Activated CD4-positive, CD25-positive, alpha-beta regulatory T cell (primary cell): ENCODE measurements at places on chromosomes 6 and 20.

- DNase-seq: no peak
Observed at GRCh38 chr20:63657260-63657936, 714 bp upstream of the RTEL1 start.

DNA sequence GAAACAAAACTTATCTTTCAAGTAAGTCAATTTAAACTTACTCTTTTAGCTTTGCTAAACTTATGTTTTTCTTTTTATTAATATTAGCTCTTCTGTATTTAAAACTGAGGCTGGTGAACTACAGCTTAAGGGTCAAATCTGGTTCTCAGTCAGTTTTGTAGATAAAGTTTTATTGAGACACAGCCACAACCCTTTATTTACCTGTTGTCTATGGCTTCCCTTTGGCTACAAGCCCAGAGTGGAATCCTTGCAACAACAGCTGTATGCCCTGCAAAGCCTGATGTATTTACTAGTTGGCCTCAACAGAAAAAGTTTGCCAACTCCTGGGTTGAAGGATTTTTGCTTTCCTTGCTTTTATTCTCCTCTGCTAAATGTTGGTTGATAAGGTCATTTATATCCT lies 491.4 kb upstream of the RNF217 start:
- DNase-seq: no peak

GRCh38 chr6:2103765-2104523 lies 141.5 kb downstream of the GMDS start:
- no peak for DNase-seq

DNA sequence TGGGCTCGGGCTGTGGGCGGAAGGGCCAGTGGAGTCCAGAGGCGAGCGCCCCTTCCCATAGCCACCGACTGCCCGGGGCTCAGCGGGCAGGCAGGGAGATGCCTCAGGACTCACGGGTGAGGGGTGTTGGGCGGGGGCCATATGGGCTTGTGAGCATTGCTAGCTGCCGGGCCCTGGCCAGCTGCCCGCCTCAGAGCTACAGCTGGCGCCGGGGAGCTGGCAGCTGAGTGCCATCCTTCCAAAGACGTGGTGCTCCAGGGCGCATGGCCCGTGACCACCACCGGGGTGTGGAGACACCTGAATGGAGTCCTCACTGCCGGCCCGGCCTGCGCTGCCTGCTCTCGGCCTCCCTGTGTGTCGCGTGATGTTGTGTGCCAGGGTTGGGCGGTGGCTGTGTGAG lies 10.6 kb upstream of the RBBP8NL start:
- no peak for DNase-seq

DNA sequence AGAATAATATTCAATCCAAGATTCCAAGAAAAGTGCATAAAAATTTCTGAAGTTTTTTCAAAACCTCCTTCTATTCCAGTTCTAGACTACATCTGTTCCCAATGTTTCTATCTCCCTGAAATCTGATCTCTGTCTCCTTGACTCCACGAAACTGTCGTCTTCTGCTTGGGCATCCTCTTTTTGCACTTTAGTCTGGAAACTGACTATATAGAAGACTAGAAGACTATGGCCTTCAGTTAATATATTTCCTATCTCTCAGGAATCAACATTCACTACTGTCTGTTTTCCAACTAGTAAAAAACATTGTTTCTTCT lies 745.4 kb upstream of the ADGRB3 start:
- no peak for DNase-seq

DNA sequence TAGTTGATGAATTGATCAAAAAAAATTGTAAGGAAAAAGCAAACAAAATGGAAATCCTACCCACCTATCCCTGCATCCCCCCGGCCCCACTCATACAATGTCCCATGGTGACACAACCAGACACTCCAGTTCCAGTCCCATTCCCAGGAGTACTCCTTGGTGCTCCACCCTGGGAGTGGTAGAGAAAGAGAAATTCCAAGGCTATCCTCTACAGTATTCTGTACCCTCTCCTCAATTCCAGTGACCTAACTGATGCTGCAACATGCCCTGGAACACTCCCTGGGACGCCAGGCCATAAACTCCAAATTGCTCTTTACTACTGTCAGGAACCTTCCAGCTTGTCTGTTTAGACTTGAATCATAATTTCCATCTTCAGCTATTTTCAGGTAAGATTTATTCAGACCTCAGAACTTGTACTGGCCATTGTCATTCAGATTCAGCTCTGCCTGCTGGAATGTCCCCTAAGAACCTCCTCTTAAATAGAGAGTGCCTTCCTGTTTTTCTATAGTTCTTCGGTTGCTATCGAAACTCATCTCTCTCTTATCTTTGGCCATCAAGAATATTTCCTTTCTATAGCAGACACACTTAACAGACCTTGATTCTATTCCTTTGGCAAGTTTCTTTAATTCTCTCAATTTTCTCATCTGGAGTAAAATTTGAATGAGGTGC lies 8.7 kb downstream of the GPX6 start:
- DNase-seq: no peak

DNA sequence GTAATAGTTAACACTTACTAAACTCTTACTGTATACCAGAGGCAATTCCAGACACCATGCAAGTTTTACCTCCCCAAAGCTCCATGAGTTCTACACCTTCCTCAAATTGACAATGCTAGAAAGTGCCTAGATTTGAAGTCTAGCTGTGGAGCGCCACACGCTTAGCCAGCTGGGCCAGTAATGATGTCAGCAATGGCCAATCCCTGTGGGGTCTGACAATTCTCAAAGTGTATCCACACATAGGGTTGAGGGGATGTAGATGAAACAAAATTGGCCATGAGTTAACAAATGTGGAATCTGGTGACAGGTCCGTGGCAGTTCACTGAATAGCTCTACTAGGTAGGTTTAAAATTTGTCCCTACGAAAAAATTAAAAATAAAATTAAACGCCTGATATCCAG lies 1.3 kb downstream of the ZNF343 start:
- DNase-seq: no peak

DNA sequence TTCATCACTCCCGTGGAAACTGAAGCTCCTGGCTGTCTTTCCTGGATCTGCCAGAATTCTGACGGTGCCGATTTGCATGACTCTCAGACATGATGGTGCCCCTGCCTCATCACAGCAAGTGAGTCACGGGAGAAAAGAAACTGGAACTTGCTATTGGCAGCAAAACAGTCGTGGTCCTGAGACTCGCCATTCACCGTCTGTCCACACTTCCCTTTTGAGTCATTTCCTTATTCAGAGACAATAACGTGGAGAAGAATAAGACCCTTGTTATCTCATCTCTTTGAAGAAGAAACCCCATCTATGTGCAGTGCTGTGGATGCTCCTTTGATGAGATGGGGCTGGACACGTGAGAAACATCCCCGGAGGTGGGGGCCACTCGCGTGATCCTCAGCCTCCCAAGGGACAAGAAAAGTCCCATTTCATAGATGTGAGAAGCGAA lies 4.2 kb downstream of the GPR31 start:
- no peak for DNase-seq

- no peak for DNase-seq
Observed at GRCh38 chr6:35402136-35402855, 49.8 kb upstream of the FANCE start.

GRCh38 chr6:90193359-90193758 lies 103.3 kb downstream of the BACH2 start:
- DNase-seq: no peak

DNA sequence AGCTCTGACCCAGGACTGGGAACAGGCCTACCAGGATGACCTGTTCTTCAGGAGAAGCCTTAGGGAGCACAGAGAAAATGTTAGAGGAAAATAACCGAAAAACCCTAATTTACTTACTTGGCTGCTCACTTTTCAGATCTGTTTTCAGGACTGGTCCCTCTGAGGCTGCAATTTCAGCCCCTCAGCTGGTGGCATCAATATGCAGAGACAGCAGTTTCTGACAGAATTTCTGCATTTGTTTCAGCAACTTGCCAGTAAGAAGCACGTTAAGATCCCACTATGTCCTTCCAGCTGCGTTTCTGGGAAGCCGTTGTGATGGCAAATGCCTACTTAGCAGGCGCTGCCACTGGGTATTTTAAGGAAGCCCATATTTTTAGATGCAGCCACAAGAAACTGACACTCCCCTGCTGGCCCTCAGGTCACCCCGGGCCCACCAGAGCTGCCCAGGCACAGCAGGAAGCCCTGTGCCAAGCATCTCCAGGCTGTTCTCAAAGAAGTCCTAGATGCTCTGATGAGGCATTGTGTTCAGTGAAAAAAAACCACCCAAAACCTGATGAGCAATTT lies 7.5 kb downstream of the YTHDF1 start:
- DNase-seq: no peak

DNA sequence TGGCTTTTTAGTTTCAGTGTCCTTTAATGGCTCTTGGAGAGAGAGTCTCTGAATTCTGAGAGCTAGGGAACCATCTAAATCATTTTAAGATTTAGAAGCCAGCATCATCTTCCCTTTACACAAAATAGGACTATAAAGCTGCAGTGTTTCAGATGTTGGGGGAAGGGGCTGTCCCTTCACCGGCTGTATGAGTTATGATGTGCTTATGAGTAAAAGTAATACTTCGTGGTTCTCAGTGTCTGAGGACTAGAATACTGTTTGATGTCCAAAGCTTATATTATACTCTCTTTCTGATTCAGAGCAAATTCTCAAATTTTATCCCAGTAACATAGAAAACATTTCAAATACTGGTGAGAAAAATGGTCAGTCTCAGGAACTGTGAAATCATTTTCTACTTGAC lies 63.5 kb upstream of the FAM8A1 start:
- DNase-seq: no peak

DNA sequence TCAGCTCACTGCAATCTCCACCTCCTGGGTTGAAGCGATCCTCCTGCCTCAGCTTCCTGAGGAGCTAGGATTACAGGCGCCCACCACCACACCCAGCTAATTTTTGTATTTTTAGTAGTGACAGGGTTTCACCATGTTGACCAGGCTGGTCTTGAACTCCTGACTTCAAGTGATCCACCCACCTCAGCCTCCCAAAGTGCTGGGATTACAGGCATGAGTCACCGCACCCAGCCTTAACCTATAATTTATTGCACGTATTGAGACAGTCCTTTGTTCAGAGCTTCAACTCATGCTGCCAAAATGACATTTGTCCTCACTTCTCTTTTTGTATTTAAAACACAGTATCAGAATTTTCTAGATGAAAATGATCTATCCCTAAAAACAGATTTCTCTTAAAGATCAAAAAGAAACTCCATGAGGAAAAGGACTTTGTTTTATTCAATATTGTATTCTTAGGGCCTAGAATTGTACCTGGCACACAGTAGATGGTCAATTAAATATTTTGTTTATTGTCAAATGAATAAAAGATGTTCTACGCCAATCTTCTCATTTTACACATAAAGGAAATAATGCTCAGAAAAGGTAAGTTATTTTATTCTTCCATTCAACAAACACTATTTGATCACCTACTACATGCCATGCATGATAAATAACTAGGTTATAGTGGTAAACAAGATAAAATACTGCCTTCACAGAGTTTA lies 10.8 kb downstream of the SERAC1 start:
- no peak for DNase-seq

DNA sequence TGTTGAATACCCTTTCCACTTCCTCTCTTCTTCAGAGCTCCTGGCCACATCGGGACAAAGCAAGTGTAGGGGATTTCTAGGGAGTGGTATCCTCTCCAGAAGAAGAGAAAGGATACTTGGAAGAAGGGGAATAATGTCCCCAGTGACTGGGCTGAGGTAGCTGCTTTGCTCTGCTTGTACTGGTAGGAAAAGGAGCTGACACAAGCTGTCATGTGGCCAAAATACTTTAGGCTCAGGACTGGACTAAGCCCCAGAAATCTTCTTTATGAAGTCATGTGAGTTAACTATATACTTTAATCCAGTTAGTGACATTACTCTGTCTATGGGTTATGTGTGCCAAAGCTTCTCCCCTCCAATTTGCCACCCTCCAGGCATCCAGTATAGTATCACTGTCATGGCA lies 40.5 kb downstream of the AKIRIN2 start:
- DNase-seq: no peak

DNA sequence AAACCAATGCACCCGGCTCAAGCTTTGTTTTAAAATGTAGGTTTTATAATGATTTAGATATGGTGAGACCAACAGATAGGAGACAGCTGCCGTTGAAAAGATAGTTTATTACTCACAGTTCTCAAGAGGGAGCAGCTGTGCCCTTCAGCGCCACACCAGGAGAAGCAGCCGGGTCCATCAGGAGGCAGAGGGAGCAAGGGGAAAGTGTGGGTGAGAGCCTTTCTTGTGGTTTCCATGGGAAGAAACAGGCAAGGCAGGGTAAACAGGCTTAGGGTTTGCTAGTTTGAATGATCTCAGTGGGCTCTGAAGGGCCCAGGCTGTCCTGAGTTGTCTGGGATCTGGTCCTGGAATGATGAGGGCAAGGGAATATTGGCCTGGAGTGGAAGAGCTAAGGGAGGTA lies 117.7 kb upstream of the PLCB4 start:
- no peak for DNase-seq

DNA sequence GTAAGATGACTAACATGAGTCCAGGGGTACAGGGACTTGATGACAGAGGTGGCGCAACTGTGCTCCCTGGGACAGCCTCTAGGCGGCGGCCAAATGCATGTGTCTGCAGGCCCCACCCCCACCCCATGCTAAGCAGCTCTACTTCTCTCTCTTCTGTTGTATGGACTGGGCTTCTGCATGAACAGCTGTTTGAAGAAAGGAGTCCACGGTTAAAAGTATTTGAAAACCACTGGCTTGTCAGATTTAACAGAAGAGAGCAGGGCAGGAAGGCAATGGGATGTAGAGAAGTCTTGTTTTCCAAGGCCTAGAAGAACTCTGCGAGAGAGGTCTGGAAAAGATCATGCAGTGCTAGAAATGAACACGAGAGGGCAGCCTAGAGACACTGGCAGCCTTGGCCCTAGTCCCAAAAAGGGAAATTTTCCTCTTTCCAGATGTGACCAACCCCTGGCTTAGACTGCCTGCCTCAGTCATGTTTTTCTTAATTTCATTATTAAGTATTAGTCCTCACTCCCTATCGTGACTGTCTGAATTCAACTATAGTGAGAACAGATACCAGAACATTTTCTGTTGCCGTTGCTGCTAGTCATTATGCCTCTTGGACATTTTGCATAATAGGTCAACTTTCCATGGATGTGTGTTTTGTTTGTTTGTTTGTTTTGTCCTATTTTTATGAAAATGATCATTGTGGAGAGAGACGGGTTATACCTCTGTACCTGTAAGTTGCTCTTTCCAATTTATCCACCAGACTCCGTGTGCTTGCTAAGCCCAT lies 265.0 kb downstream of the ADGRG6 start:
- DNase-seq: peak; percentile 3

- no peak for DNase-seq
Observed at GRCh38 chr20:51526106-51526470, 16.4 kb downstream of the NFATC2 start.

GRCh38 chr20:5660346-5660745 lies 89.9 kb upstream of the SHLD1 start:
- no peak for DNase-seq

GRCh38 chr6:161353208-161353613 lies 79.3 kb upstream of the AGPAT4 start:
- no peak for DNase-seq

GRCh38 chr20:46899621-46900020 lies 5.0 kb downstream of the EYA2 start:
- no peak for DNase-seq

DNA sequence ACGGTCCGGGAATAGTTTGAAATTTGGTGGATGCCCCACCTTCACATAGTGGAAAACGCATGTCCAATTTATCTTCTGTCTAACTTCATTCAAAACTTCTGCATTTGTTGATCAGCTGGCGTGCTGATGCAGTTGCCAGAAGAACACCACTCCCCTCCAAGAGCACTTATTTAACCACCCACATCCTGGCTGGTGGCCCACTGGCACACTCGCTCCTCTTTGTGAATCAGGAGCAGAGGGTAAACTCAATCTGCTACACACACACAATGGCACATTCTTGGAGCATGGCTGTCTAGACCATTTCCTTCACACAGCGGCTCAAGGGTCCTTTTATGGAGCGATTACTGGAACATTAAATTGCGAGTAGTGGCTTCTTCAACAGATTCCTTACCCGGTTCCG lies 55.1 kb upstream of the CEP162 start:
- no peak for DNase-seq
